AG08395 (cell line): ENCODE measurements at places on chromosomes 1 and 21.

DNA sequence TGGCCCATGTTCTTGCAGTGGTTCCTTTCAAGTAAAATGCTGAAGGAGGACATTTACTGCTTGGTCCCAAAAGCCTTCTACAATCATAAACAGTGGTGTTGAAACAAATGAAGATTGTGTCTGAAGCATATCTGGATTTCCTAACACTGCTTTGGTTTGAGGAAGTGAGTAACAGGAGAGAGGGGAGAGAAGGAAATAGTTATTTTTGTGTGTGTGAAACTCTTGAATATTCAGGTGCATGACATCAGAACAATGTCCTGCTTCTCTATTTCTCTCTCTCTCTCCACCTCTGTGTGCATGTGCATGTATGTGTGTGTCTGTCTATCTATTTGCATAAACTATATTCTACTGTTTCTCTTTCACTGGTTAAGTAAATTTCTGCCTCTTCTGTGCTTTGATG lies 61.4 kb upstream of the TNFSF18 start:
- DNase-seq = no peak

GRCh38 chr1:101059945-101060542 lies 34.5 kb upstream of the DPH5 start:
- no peak for DNase-seq

GRCh38 chr1:154896771-154897286 lies 26.7 kb upstream of the KCNN3 start:
- no peak for DNase-seq

- DNase-seq = peak; percentile 93
Observed at GRCh38 chr1:235910357-235911299, 43.9 kb upstream of the LYST start.

GRCh38 chr21:44892536-44893277 lies 19.2 kb upstream of the PTTG1IP start:
- DNase-seq = peak; percentile 64
